ENCODE measurements at places on chromosomes 3 and 15.
A peak's percentile ranks its signal among the peaks of the same experiment; 100 is the strongest.

GRCh38 chr15:70509731-70510143 lies 253.6 kb downstream of the UACA start:
- DNase-seq, result no peak

GRCh38 chr3:32847528-32847927 lies 29.7 kb downstream of the TRIM71 start:
- DNase-seq, result no peak

DNA sequence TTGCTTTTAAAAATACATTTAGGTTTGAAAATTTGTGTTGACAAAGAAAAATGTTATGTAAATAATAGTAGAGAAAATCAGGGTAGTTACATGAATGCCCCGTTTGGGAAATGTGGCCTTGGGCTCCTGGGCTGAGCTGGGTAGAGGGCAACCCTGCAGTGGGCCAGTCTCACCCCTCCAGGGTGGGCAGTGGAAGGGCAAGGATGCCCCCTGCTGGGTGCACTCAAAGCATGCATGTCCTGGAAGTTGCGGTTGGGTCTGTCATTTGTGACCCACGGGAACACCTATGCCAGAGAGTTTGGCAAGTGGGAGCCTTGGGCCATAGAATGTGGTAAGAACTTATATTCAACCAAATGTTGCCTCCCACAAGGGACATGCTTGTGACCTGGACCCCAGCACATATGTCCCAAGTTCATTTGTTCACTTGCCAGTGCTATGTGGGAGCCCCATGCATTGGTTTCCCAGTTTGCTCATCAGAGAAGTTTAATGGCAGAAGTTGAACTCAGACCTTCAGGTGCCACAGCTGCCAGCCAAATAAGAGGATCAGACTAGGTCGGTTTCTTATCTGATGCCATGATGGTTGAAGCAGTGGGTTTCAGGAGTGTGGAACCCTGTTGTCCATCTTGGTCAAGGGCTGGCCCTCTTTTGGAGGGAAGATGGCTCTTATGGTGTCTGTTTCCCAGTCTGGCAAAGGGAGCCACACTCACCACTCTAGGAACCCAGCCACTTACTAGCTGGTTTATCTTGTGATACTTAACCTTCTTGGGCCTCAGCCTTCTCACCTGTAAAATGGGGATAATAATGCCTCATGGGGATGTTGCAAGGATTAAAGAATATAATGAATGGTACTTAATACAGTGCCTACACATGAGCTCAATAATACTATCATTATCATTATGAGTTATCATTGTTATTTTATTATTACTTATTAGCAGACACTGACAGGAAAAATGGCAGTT lies 2.5 kb upstream of the PLCB2 start:
- peak; percentile 28 for DNase-seq

DNA sequence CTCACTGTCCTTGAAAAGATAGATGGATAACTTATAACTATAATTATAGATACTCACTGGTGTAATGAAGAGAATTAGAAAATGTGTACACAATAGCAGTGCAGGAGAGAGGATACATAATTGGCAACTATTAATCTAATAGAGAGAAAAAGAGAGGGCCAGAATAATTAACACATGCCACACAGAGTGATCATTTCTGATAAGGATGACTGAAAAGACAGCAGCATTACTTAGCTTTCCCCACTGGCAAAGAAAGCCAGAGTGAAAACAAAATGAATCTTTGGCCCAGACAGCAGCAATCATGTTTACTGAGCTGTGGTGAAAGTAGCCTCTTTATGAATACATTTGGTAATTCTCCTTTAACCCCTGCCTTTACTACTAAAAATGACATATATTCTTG lies 493.3 kb upstream of the ROBO1 start:
- no peak for DNase-seq

- no peak for DNase-seq
Measured at GRCh38 chr3:68874551-68875348, 57.6 kb downstream of the TAFA4 start.

DNA sequence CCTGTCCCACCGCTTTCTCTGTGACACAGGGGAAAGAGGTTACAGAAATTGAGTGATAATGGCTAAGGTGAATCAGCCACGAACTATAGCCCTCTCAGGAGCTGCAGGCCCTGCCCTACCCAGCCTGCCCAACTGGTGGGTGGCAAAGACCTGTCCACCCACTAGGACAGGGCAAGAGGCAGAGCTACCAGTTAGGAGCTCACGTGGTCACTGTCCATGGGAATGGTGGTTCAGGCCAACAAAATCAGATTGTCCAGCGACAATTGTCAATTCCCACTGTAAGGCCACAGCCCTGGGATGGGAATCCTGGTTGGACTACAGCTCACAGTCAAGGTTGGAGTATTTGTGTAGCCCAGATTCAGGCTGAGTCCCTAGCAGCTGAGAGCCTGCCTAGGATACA lies 75.0 kb downstream of the PPCDC start:
- DNase-seq, result no peak

GRCh38 chr15:93029836-93030429 lies 59.1 kb downstream of the RGMA start:
- no peak for DNase-seq

DNA sequence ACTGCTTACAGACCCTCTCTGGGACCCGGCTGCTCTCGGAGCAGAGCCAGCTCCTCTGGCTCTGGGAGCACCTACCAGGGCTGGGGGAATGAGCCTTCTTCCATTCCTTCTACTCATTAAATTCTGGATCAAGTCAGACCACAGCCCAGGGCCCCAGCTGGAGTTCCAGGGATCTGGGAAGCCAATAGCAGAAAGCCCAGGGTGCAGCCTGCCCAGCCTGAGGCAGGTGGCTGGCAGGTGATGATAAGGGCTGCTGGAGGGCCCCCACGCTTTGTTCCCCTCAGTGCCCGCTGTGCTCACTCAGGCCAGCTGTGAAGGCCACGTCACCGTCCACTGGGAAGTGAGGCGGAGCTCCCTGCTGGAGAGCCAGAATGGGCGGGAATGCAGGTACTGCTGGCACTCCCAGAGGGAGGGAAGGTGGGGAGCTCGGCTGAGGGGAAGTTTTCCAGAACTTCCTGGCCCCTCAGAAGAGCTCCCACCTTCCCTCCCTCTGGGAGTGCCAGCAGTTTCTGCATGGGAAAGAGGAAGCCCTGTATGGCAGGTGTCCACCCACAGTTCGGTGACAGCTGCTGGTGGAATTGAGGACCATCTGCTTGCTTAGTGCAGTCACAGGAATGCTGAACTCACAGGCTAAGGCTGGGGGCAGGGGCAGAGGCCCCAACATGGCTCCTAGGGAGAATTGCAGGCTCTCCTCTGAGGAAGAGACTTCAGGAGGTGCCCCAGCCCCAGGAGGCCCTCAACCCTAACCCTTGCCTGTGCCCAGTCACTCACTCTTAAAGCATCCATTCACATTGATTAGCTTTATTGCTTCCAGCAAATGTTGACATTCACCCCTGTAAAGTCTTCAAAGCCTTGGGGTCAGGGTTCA lies 12.6 kb upstream of the RTP3 start:
- no peak for DNase-seq

DNA sequence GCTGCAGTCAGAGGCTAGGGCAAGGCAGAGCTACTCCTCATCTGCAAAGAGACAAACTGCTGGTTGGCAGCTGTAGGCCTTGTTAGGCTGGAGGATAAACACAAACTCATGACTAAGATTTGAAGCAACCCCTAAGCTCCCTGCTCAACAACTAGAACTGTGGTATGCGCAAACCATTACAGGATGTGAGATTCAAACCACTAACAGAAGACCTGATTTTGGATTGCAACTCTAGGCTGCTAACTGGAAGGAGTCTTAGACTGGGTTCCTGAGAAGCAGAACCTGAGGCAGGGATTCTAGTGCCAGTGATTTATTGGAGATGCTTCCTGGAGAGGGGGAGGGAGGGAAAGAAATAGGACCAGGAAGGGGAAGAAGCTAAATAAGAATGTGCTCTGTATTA lies 22.5 kb downstream of the CCR4 start:
- no peak for DNase-seq

DNA sequence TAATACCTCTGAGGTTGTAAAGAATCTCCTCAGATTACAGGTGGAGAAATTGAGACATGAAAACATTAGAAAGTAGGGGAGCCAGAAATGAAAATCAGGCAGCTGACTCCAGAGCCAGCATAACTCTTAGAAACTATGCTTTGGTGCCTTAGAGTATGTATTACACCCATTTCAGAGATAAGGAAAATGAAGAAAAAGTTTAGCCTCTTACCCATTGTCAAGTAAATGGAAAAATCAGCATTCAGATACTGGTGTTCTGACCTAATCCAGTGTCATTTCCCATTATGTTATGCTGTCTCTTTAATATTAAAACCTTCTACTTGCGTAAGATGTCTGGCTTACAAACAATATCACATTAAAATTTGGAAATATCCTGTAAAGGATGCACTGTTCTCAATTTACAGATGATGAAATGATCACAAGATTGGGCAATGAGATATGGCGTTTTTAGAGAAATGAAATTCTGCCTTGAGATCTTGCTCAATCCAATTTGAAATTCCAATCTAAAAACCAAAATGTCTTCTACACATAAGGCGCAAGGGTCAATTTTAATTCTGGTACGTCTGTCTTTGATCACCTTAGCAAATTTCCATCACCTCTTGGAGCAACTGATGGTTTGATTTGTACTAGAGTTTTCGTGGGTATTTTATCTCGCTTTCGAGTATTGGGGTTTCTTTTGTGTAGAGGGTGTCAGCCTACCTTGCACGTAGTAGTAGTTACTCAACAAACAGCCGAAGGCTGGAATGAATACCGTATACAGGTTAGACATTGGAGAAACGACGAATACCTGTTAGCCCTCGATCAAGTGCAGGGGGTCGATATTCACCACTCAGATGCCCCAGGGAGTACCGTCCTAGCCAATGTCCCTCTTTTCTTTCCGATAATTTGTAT lies 902 bp upstream of the ZCWPW2 start:
- DNase-seq, result no peak

DNA sequence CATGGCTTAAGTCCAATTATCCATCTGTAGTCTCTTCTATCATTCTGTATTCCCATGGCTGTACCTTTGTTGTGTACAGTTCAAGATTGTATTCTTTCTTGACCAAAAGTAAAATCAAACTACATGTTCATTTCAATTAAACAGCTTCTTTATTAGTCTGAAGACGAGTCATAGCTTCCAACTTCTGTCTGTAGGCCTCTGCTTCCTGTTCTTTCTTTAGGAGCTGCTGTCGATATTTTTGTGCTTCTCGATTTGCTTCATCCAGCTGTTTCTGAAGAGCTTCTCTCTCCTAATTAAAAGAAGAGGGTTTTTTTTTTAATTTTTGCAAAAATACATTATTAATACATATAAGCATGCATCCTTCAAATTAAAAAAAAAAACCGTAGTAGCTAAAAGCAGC lies 13.0 kb upstream of the HDC start:
- DNase-seq, result no peak

- no peak for DNase-seq
Measured at GRCh38 chr3:73508330-73508954, 116.3 kb downstream of the PDZRN3 start.

- no peak for DNase-seq
Measured at GRCh38 chr3:153840487-153840886, 280.7 kb upstream of the ARHGEF26 start.

GRCh38 chr3:67656614-67657013 lies 2.2 kb upstream of the SUCLG2 start:
- no peak for DNase-seq

GRCh38 chr3:52441091-52441771 lies 3.7 kb downstream of the SEMA3G start:
- DNase-seq, result no peak

DNA sequence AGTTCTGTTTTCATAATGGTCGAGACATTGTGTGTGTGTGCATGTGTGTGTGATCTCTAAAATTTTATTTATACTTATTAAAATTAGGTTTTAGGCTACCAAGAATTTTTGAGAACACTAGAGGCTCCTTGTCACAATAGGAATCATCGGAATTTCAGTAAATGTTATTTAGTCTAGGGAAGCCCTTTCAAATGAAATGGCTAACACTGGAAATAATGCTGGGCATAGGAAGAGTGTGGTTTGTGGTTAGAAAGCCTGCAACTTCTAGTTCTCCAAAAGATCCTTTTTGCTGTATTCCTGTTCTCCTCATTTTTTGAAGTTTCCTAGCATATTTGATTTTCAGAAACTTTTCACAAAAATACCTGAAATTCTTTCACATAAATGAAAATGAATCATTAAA lies 92.5 kb upstream of the MBNL1 start:
- DNase-seq, result no peak

DNA sequence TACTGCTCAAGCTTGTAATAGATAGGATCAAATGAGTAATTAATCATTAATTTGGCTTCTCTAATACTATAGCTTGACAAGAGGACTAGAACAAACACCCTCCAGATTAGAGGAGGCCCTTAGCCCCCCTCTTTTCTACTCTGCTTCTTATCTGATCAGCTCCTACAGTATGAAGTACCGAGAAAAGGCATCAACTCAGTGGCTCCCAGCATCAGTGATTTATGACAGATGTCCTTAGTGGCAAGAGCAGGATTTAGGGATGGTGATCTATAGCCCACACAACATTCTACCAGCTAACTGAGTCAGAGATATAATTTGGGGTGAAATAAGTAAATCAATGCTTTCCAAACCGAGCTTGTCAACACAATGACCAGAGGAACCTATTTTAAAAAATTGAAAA lies 541.1 kb downstream of the NLGN1 start:
- DNase-seq, result no peak

DNA sequence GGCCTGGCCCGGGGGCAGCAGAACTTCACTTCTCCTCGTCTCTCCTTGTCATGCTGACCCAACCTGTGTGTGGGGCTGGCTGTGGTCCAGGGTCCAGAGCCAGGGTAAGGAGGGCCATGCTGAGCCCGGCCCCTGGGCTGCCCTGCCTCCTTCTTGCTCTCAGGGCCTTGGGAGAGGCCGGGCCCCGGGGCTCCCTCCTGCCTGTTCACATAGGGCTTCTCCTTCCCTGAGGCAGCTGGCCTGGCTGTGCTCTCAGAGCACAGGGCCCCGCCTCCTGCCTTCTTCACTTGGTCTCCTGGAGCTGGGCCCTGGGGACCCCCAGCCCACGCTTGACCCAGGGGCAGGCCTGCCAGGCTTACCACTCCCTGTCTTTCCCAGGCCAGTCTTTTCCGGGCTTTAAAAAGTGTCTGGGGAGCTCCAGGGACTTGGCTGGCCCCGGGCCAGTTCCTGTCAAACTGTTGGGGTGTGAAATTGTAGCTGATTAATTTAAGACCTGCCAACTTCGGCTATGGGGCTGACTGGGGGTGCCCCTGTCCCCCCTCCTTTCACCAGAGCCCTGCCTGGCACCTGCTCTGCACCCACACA lies 11.8 kb downstream of the PLXNA1 start:
- no peak for DNase-seq

DNA sequence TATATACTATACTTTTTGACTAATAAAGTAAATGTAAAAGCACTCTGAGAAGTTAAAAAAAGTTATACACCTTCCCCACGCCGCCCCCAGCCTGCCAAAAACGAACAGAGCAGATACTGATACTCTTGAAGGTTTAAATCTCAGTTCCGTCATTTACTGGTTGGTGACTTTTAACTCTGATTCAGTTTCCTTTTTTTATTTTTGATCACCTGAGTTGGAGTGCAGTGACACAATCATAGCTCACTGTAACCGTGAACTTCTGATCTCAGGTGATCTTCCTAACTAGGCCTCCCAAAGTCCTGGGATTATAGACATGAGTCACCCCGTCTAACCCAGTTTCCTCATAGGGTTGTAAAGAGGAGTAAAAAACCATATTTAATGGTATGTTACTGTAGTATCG lies 3.3 kb upstream of the TIPIN start:
- no peak for DNase-seq
